Activated naive CD8-positive, alpha-beta T cell treated with anti-CD3 and anti-CD28 coated beads for 36 hours (primary cell): ENCODE measurements at places on chromosomes 2 and 18. TPM values are rescaled to one million over a fixed set of nuclear protein-coding genes. Genes with fewer than 3 reads are reported as not detected.

The PMAIP1 gene
- total RNA-seq: 82.0 TPM

The CPO gene
- total RNA-seq: not detected

The KIF1A gene
- total RNA-seq: 8.2 TPM

The CCDC102B gene
- 1.6 TPM for total RNA-seq

The CCDC74A gene
- 7.1 TPM for total RNA-seq

The CDH19 gene
- not detected for total RNA-seq

The IL18R1 gene
- 21.8 TPM for total RNA-seq

The CLEC4F gene
- total RNA-seq: not detected

The UGT1A5 gene
- not detected for total RNA-seq

The KLHL30 gene
- total RNA-seq: not detected

The COL4A3 gene
- not detected for total RNA-seq

The ABHD1 gene
- total RNA-seq: 0.54 TPM

The RGPD4 gene
- 0.87 TPM for total RNA-seq

The AOX1 gene
- total RNA-seq: 0.19 TPM

The REG1B gene
- total RNA-seq: not detected

The TCF23 gene
- total RNA-seq: not detected

The TCF7L1 gene
- total RNA-seq: not detected

The TXNDC2 gene
- total RNA-seq: not detected

The SRSF7 gene
- total RNA-seq: 381 TPM
